Stimulated activated CD4-positive, alpha-beta T cell treated with anti-CD3 and anti-CD28 coated beads, Interleukin-4, amount 100 ng/mL, for 1 hour (primary cell): ENCODE measurements at places on chromosomes 3 and 15.

- no peak for DNase-seq
These were observed 12.3 kb downstream of the NUDT16 start for GRCh38 chr3:131393868-131394267.

DNA sequence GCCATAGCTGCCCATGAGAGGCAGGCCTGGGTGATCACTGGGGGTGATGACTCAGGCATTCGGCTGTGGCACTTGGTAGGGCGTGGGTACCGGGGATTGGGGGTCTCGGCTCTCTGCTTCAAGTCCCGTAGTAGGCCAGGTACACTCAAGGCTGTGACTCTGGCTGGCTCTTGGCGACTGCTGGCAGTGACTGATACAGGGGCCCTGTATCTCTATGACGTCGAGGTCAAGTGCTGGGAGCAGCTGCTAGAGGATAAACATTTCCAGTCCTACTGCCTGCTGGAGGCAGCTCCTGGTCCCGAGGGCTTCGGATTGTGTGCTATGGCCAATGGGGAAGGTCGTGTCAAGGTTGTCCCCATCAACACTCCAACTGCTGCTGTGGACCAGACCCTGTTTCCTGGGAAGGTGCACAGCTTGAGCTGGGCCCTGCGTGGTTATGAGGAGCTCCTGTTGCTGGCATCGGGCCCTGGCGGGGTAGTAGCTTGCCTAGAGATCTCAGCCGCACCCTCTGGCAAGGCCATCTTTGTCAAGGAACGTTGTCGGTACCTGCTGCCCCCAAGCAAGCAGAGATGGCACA is 5.3 kb downstream of the WDR6 start:
- DNase-seq: no peak

- no peak for DNase-seq
These were observed 25.8 kb downstream of the ANP32A start for GRCh38 chr15:68794863-68795262.

- DNase-seq: no peak
These were observed 39.3 kb upstream of the UTS2B start for GRCh38 chr3:191369616-191370010.

GRCh38 chr15:86735247-86736040 is 655.8 kb downstream of the AGBL1 start:
- DNase-seq: no peak
